ENCODE measurements at places on chromosomes 6 and 20. TPM values are rescaled to one million over a fixed set of nuclear protein-coding genes. Genes with fewer than 3 reads are reported as not detected.

DNA sequence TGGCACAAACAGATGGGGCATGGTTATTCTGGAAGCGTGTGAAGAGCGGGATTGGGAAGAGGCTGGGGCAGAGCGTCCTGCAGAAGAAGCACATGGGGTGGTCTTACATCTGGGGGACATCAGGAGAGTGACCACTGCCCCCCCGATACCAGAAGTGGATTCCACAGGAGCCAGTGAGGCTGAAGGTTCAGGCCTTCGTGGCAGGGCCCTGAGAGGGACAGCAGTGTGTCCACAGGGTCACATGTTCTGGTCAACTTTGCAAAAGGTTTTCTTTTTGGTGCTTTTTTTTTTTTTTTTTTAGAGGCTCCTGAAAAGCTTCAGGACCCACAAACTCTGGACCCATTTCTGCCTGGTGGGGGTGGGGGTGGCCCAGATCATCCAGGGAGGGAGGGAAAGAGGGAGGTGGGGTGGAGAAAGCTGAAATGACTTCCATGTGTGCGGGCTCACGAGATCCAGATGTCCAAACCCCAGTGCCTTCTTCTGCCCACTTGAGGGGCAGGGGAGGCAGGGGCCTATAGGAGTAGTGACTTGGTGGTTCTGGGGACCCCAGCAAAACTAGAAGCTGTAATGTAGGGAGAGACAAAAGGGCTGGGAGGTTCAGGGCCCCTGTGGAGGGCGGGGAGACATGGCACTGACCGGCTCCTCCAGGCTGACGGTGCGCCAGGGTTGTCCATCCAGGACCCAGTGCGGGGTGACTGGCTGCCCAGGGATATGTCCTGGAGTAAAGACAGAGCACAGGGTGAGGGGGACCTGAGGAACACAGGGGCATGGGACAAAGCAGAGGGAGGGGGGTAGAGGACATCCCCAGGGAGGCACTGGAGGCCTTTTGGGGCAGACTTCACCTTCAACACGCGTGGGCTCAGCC is 2.7 kb downstream of the ADAM33 start:
- no peak for DNase-seq

- no peak for DNase-seq
These were observed 277.1 kb upstream of the EYS start for GRCh38 chr6:65984089-65984488.

GRCh38 chr20:61896058-61896961 is 169.4 kb downstream of the TAF4 start:
- peak; percentile 42 for DNase-seq

The PLN gene
- not detected for total RNA-seq

- DNase-seq, result no peak
These were observed 62.0 kb upstream of the EPB41L1 start for GRCh38 chr20:36092398-36093024.
